Adrenal gland (tissue), 19 donors: ENCODE measurements at places on chromosomes 12 and 14. TPM values are rescaled to one million over a fixed set of nuclear protein-coding genes. Genes with fewer than 3 reads are reported as not detected.

LUM gene
- 448 TPM for polyA plus RNA-seq

CDKN3 gene
- polyA plus RNA-seq = 2.4 TPM

AJUBA gene
- polyA plus RNA-seq = 3.6 TPM

HOXC12 gene
- not detected for polyA plus RNA-seq

MRPL52 gene
- 337 TPM for polyA plus RNA-seq

SERPINA9 gene
- polyA plus RNA-seq = not detected

HCAR1 gene
- 0.09 TPM for polyA plus RNA-seq

ATP5MC2 gene
- 658 TPM for polyA plus RNA-seq

G2E3 gene
- 8.4 TPM for polyA plus RNA-seq

RNFT2 gene
- 2.8 TPM for polyA plus RNA-seq

FSCB gene
- polyA plus RNA-seq = not detected
